ENCODE measurements at places on chromosomes 2 and 18. TPM values are rescaled to one million over a fixed set of nuclear protein-coding genes. Genes with fewer than 3 reads are reported as not detected.

The ARHGAP15 gene
- total RNA-seq, result not detected

The MARS2 gene
- total RNA-seq, result 1.3 TPM

The NAT8 gene
- not detected for total RNA-seq

The MBOAT2 gene
- total RNA-seq, result 73.4 TPM

The NPHP1 gene
- total RNA-seq, result 5.1 TPM

The CDK15 gene
- 16.0 TPM for total RNA-seq

The NEU4 gene
- not detected for total RNA-seq

The SERPINB11 gene
- not detected for total RNA-seq

The TMEFF2 gene
- 2.8 TPM for total RNA-seq

The LONRF2 gene
- under 0.01 TPM for total RNA-seq

The FKBP1B gene
- 10.9 TPM for total RNA-seq

The EVX2 gene
- not detected for total RNA-seq

The STK11IP gene
- 22.8 TPM for total RNA-seq

The TMEM214 gene
- 38.5 TPM for total RNA-seq

The GREB1 gene
- 2.2 TPM for total RNA-seq

The ZSCAN30 gene
- 21.7 TPM for total RNA-seq

The ZNF24 gene
- total RNA-seq, result 19.7 TPM

The POTEC gene
- total RNA-seq, result not detected

The COLEC11 gene
- not detected for total RNA-seq

The PSMA8 gene
- total RNA-seq, result not detected

The RIT2 gene
- not detected for total RNA-seq

The GALR1 gene
- not detected for total RNA-seq

The IL36A gene
- not detected for total RNA-seq

The LRRC30 gene
- total RNA-seq, result not detected

The SERPINB10 gene
- total RNA-seq, result not detected

The CCL20 gene
- total RNA-seq, result not detected

The GCG gene
- total RNA-seq, result not detected

The DAW1 gene
- 0.17 TPM for total RNA-seq

The C1QL2 gene
- not detected for total RNA-seq

The FRZB gene
- 0.44 TPM for total RNA-seq

The APCDD1 gene
- total RNA-seq, result 4.5 TPM

The HOXD4 gene
- total RNA-seq, result not detected

The RAPGEF4 gene
- total RNA-seq, result 0.66 TPM

The RND3 gene
- 413 TPM for total RNA-seq

The CTAGE1 gene
- not detected for total RNA-seq

The CNTNAP5 gene
- total RNA-seq, result not detected

The EPC2 gene
- total RNA-seq, result 15.7 TPM

The HOXD13 gene
- not detected for total RNA-seq

The IL1RL2 gene
- total RNA-seq, result 2.3 TPM

The CCDC102B gene
- total RNA-seq, result 18.2 TPM

The CIB4 gene
- total RNA-seq, result not detected

The LRRTM1 gene
- not detected for total RNA-seq

The SPATA3 gene
- total RNA-seq, result not detected

The RGPD8 gene
- 12.4 TPM for total RNA-seq

The RBKS gene
- total RNA-seq, result 2.5 TPM

The KRTCAP3 gene
- not detected for total RNA-seq

The NMUR1 gene
- total RNA-seq, result 0.17 TPM

The COL6A3 gene
- total RNA-seq, result 2,183 TPM

The GALNT14 gene
- 0.66 TPM for total RNA-seq

The SOX11 gene
- under 0.01 TPM for total RNA-seq

All from smooth muscle cell of trachea (primary cell).